RPMI8226 (cell line): ENCODE measurements at places on chromosomes 4 and X.

- DNase-seq, result no peak
Measured at GRCh38 chr4:141660880-141661279, 24.5 kb downstream of the IL15 start.

- no peak for DNase-seq
Measured at GRCh38 chr4:176011529-176011928, 54.1 kb upstream of the WDR17 start.

DNA sequence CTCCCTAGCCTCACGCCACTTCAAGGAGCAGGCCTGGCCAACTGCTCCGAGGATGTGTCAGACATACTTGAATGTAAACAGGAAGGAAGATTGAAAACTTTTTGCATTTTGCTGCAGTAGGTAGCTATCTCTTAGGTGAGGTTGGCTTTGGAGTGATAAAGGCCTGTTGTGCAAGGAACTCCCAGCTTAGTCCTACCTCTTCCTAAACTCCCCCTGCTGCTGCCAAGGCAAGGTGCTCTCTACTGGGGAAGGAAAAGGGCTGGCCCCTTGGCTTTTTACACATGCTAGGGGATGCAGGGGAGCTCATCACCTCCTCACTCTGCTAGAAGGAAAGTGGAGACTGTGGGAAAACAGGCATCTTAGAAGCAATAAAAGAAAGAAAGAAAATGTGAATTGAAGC, 10.7 kb upstream of the BRS3 start:
- DNase-seq, result no peak

DNA sequence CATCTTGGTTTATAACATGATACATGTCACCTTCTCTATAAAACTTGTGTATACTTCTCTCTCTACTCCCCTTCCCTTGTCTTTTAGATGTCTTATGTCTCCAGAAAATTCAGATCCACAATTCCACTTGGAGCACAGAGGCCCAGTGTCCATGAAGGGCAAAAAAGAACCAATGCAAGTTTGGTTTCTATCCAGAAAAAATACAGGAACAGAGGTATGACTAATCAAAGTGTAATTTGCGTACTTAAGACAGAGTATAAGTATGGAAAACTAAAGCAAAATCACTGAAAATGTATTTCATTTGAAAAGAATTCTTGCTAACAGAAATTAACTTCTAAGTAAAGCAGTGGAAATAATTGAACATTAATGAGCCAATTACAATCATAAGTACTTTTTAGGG, 46.2 kb downstream of the GUCY1B1 start:
- DNase-seq, result no peak

GRCh38 chrX:37926700-37927099, 79.3 kb upstream of the DYNLT3 start:
- DNase-seq, result peak; percentile 8

DNA sequence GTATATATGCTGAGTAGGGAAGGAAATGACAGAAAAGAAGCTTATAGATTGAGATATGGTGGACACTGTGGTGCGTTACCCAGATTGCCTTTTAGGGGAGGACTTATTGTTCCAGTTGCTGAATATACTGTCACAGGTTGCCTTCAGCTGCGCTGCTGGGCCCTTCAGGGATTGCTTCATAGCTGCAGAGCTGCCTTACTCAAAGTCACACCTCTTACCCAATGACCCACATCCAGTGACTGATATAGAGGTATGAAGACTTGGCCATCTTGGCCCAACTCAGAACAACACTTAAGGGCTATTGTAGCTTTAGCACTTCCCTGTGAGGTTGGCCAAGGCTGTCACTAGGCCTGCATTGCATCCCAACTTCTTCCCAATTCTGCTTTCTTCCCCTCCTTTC, 63.4 kb upstream of the TMEM164 start:
- DNase-seq, result no peak
